ENCODE measurements at places on chromosomes 1 and 21. TPM values are rescaled to one million over a fixed set of nuclear protein-coding genes. Genes with fewer than 3 reads are reported as not detected.

DNA sequence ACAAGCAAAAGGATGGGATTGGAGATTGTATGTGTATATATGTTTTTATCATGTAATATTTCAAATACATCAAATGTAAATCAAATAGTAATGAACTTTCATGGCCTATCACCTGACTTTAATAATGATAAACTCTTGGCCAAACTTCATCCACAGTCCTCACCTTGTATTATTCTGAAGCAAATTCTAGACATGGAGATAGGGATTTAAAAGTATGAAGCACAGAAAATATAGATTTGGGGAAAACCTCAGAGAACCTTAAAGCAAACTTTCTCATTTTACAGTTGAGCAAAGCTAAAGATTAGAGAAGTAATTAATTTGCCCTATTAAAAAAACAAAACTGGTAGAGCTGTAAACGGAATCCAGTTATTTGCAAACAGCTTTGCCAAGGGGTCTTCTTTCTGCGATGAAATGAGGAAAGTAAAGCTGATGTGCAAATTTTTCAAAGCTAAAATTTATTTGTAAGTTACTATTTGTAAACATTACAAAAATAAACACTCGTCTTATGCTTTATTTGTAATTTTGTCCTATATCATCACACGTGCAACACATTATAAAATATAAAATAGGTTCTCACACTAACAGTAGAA is 19.9 kb upstream of the KIF14 start:
- no peak for DNase-seq

DNA sequence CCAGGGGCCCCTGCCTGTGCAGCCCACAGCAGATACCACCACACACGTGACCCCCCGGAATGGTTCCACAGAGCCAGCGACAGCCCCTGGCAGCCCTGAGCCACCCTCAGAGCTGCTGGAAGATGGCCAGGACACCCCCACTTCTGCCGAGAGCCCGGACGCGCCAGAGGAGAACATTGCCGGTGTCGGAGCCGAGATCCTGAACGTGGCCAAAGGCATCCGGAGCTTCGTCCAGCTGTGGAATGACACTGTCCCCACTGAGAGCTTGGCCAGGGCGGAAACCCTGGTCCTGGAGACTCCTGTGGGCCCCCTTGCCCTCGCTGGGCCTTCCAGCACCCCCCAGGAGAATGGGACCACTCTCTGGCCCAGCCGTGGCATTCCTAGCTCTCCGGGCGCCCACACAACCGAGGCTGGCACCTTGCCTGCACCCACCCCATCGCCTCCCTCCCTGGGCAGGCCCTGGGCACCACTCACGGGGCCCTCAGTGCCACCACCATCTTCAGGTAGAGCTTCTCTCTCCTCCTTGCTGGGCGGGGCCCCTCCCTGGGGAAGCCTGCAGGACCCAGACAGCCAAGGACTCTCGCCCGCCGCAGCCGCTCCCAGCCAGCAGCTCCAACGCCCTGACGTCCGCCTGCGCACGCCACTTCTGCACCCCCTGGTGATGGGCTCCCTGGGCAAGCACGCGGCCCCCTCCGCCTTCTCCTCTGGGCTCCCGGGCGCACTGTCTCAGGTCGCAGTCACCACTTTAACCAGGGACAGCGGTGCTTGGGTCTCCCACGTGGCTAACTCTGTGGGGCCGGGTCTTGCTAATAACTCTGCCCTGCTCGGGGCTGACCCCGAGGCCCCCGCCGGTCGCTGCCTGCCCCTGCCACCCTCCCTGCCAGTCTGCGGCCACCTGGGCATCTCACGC is 51.0 kb downstream of the COL18A1 start:
- no peak for DNase-seq

GRCh38 chr21:38669186-38669585 is 136.5 kb upstream of the ETS2 start:
- no peak for DNase-seq

- DNase-seq = no peak
Observed at GRCh38 chr1:229280037-229280828, 9.3 kb downstream of the RAB4A start.

DNA sequence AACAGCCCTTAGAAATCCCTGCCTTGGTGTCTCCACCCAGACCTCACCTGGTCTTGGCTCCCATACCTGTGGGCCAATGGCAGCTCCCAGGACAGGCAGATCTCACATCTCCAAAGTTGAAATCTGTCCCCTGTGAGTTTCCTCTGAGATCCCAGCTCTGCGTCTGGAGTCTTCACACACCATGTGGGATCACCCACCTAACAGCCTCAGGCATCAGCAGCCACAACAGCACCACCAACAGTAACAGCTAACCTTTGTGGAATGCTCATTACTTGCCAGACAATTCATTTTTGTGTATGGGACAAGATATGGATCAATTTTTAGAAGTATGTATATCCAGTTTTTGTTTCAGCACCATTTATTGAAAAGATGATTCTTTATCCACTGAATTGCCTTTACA is 523.2 kb downstream of the MATN1 start:
- DNase-seq = no peak

DNA sequence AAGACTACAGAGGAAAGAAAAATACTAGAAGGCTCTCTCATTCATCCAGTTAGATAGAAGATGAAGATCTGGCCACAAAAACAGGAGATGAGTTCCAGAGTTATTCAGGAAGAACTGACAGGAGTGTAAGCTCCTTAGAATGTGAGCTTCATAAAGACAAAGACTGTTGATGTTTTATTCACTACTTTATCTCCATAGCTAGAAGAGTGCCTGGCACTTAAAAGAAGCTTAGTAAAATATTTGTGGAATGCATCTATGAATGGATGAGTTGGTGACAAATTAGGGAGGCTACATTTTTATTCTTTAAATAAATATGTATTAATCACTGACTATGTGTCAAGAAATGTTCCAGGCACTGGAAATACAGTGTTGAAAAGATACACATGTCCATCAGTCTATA is 13.8 kb downstream of the CLDN17 start:
- no peak for DNase-seq

GRCh38 chr21:41766883-41767605 is at the start of gene RIPK4:
TSS of gene RIPK4 (minus strand) at chr21:41767052. CDS start at chr21:41767041, 11 bp downstream.
- no peak for DNase-seq

GRCh38 chr1:21491488-21492355 is 17.5 kb upstream of the ALPL start:
- DNase-seq = no peak

DNA sequence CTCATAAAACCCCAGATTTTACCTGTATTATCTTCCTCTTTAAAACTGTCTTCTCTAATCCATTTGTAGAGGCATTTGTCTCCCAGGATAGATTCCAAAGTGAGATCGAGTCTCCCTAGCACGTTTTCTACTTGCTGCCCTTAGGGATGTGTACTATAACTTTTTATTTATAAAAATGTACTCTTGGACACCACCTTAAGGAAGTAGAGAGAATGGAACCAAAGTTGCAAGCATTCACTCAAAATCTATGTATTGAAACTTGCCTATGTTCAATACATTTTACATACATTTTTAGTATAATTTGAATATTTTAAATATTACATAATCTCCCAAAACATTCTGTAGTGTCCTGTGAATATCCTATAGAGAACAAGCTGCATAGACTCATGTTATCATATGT is 842 bp upstream of the SPRR2A start:
- no peak for DNase-seq

DNA sequence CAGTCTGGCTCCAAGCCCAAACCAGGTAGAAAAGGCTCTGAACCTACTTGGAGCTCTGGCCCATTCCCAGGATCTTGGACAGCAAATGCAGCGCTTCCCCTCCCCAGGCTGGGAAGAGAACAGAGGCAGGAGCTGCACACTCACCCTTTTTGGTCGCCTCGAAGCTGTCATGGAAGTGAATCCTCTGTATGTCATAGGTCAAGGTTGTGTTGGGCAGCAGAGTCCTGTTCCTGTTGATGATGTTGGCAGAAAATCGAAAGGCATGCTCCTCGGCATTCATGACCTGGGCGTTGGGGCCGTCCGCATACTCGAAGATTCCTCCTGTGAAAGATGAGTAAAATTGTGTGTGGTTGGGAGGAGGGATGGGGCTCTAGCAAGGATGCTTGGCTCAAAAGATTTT is 143.5 kb downstream of the GRIK3 start:
- DNase-seq = no peak

Gene DLGAP3
- 1.6 TPM for polyA plus RNA-seq

Gene KCNH1
- 0.31 TPM for polyA plus RNA-seq

Gene RNF223
- 0.40 TPM for polyA plus RNA-seq

Gene IGSF9
- polyA plus RNA-seq = 10.7 TPM

Data from right renal cortex interstitium (tissue), 3 donors.